Calu3 (cell line): ENCODE measurements at places on chromosomes 11 and 22.

DNA sequence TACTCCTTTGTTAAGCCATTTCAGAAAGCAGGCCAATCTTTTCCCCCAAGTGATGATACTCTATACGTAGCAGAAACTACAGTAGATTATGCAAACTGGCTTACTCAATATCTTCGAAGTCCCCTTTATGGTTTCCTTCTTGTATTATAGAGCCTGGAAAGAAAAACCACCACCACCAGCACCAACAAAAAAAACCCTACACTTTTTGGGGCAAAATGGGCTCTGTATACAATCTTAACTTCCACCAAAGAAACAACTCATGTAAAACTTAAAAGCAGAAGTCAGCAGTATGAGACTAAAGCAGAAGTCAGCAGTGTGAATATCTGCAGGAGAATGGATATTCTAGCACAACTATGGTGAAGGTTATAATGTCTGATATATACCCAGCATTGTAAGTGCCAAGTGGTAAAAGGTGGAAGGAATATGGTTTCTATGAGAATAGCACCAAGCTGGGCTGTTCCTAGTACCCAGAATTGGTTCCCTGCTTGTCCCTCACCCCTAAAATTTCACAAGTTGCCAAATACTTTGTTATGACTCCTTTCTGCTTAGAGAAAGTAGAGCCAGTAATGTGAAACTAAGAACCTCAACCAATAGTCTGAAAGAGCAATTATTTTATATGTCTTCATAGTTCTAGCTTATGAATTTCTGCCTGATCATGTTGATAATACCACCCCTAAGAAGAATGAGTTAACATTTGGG is 252.1 kb downstream of the SBF2 start:
- no peak for DNase-seq
- no peaks in the 10 kb centered on the region for H3K27me3 ChIP-seq
- no peak overlapping the region for H3K27ac ChIP-seq
- H3K36me3 ChIP-seq: no peaks in the 10 kb centered on the region
- H3K4me3 ChIP-seq: no peak overlapping the region

DNA sequence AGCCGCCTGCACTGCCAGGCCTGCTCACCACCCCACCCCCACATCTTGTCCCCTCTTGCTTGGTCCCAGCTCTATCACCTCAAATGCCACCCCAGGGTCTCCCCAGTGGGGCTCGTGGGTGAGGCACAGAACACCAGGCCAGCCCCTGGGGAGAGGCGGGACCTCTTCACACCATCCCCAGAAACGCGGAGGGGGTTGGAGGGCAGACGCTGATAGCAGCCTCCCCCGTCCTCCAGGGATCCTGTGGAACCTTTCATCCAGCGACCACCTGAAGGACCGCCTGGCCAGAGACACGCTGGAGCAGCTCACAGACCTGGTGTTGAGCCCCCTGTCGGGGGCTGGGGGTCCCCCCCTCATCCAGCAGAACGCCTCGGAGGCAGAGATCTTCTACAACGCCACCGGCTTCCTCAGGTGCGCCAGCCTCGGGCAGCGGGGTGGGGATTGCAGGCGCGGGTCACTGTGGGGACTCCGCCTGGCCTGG is 5.8 kb downstream of the PKP3 start:
- H3K4me3 ChIP-seq: no peak overlapping the region
- DNase-seq: no peak
- peak overlapping the region; percentile 27 for H3K27ac ChIP-seq
- no peaks in the 10 kb centered on the region for H3K27me3 ChIP-seq
- H3K36me3 ChIP-seq: peaks cover 62% of the 10 kb centered on the region

- peak; percentile 73 for DNase-seq
- peaks cover 13% of the 10 kb centered on the region for H3K4me1 ChIP-seq
- peak overlapping the region; percentile 20 for H3K4me3 ChIP-seq
- H3K27me3 ChIP-seq: no peaks in the 10 kb centered on the region
- H3K36me3 ChIP-seq: no peaks in the 10 kb centered on the region
Measured at GRCh38 chr22:45441138-45441537, 27.6 kb downstream of the RIBC2 start.

DNA sequence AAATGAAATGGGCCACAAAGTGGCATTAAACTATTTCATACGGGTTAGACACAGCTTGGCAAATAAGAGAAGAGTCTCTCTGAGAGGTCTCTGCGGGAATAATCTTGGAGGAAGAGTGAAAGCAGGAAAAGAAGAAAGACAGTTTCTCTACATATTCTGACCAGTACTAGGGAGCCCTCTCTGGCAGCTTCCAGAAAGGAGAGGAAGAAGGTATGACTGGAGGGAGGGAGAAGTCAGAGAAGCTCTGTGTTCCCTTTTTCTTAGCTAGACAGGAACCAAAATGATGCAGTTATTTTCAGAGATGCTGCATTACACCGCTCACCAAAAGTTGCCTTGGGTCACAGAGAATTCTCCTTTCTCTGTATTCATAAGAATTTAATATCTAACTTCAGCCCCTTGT is 382.1 kb downstream of the KCNA4 start:
- H3K36me3 ChIP-seq: no peaks in the 10 kb centered on the region
- H3K27ac ChIP-seq: no peak overlapping the region
- H3K4me3 ChIP-seq: no peak overlapping the region
- no peaks in the 10 kb centered on the region for H3K4me1 ChIP-seq

DNA sequence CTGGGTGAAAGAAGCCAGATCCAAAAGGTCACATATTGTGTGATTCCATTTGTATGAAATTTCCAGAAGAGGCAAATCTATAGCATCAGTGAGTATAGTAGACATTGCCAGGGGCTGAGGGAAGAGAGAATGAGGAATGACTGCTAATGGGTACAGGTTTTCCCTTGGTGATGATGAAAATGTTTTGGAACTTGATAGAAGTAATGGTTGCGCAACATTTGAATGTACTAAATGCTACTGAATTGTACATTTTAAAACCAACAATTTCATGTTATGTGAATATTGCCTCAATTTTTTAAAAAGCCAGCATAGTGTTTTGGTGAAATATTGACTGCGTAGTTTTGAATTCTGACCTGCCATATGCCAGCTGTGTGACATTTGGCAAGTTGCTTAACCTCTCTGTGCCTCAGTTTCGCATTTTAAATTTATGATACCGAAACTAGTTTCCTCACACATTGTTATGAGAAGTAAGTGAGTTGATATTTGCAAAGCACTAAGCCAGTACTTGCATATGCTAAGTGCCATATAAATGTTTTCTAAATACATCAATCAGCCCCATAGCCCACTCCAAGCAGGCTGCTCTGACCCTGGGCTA is 75.4 kb upstream of the TMEM45B start:
- DNase-seq: no peak
- peaks cover 14% of the 10 kb centered on the region for H3K4me1 ChIP-seq
- H3K27ac ChIP-seq: no peak overlapping the region
- H3K27me3 ChIP-seq: no peaks in the 10 kb centered on the region
